Neuronal stem cell (in vitro differentiated cells): ENCODE measurements at places on chromosomes 7 and 10.

DNA sequence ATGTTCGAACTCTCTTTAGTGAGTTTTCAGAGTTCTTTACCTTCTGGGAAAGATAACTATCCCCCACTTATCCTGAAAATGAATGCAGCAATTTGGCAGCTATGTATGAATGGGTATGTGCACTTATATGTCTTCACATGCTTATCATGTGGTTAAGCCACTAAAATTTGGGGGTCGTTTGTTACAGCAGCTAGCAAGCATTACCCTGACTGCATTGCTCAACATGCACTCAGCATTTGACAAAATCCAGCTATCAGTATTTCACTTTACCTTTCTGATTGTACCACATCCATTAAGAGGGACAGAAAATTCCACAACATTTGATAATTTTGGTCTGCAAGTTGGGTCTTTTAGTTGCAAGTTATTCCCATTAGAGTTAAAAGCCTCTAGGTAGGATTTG is 9.7 kb downstream of the CUZD1 start:
- no peak for DNase-seq

GRCh38 chr7:93964813-93965212 is 39.3 kb downstream of the BET1 start:
- no peak for DNase-seq

DNA sequence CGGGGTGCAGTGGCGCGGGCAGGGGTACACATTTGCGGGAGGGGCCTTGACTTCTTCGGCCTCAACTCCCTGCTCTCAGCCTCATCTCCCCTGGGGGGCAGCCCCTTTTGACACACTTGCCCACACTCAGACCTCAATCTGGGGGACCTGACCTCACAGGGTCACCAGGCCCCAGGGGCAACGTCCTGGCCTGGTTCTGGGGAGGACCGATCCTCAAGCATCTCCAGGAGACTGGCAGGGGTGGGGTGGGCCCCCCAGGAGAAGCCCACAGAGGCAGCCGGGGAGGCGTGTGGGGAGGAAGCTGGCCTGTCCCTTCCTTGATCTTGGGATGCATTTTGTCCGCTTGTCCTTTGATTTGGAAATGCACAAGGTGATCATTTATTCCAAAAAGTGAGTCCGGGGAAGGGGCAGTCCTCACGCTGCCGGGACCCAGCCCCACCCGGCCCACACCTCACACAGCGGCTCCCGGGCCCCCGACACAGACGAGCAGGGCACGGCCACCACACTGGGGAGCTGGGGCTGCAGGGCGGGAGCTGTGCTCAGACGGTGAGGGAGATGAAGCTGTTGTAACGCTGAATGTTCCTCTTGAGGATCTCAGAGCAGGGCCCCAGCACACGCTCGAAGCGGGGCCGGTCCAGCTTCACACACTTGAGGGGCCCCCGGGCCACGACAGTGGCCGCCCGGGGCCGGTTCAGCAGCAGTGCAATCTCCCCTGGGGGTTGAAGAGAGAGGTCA is 30.4 kb upstream of the PDGFA start:
- DNase-seq = no peak

GRCh38 chr7:153567426-153567825 is 484.8 kb upstream of the DPP6 start:
- no peak for DNase-seq

DNA sequence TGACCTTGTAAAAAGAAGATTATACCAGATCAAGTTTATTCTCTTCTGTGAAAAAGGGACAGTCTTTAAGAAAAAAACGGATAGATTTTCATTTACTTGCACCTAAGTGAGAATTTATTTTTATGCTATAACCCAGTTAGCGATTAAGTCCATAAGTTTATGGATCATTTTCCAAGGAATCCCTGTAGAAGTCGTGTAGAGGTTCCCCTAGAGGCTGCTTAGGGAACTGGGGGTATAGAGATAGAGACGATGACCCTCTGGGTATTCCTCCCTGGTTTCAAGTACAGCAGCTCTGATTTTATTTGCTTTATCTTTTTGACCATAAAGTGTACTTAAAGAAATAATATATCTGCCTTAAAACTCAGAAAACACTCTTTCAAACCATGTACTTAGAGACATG is 648.4 kb upstream of the LRRTM3 start:
- no peak for DNase-seq

- no peak for DNase-seq
These were observed 140.5 kb downstream of the PKD1L1 start for GRCh38 chr7:47807756-47808155.

DNA sequence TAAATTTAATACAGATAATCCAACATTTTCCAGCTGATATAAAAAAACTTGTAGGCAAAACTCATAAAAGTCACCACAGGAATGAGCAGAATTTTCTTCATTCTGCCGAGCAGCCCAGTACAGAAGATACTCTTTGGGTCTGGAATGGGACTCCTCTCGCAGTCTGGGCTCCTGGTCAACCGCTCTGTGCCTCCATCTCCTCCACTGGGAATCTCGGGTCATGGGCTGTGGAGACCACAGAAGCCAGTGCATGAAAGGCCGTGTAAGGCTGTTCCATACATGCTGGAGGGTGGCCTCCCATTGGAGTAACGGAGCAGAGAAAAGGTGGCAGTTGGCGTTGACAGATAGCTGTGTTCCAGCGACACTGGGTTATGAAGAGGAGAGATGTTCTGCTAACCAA is 616.4 kb upstream of the MGMT start:
- no peak for DNase-seq

GRCh38 chr7:66725843-66726242 is 14.7 kb upstream of the RABGEF1 start:
- DNase-seq = no peak

DNA sequence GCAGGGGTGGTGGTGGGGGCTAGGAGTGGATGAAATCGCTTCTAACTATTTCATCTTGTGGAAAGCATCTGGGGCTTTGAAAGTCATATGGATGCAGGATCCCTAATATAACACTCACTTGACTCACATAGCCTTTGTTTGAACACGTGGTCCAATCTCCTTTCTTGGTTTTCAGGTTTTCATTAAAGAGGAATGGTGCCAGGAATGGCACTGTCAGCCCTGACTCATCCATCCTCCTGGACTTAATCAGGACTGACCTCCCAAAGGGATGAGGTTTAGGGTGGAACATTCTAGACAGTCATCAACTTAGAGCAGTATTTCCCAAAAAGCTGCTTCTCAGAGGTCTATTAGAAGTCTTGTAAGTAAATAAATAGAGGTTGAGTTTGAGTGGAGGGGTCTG is 162.0 kb upstream of the PLXNA4 start:
- no peak for DNase-seq

GRCh38 chr7:70615066-70615606 is 516.8 kb upstream of the GALNT17 start:
- no peak for DNase-seq

GRCh38 chr7:149635561-149636329 is 137.6 kb downstream of the ZNF467 start:
- DNase-seq = no peak

DNA sequence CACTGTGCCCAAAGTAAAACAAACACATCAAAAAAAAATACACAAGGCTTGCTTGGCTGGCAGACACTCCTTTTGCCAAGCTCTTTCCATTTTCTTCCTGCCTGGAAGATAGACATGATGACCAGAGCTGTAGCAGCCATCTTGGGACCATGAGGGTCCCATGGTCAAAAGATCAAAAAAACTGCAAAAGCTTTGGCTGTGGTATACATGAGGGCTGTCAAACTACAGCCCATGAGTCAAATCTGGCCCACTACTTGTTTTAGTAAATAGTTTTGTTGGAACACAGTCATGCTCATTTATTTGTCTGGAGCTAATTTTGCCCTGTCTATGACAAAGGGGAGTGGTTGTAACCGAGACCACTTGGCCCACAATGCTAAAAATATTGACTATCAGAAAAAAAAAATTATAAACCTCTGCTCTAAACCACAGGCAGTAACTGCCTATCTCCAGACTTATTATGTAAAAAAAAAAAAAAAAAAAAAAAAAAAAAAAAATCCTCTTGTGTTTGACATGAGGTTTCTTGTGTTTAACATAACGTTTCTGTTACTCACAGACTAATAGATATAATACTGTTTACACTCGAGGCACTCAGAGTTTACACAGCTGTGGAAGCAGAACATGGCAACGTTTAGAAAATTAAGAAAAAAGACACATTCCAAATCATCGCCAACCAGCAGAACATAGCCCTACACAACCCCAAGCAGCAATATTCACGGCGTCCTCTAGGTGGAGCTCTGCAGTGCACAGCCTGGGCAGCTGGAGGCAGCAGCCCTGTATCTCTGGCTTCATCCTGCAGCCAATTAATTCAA is 36.9 kb downstream of the ASB13 start:
- peak; percentile 75 for DNase-seq

DNA sequence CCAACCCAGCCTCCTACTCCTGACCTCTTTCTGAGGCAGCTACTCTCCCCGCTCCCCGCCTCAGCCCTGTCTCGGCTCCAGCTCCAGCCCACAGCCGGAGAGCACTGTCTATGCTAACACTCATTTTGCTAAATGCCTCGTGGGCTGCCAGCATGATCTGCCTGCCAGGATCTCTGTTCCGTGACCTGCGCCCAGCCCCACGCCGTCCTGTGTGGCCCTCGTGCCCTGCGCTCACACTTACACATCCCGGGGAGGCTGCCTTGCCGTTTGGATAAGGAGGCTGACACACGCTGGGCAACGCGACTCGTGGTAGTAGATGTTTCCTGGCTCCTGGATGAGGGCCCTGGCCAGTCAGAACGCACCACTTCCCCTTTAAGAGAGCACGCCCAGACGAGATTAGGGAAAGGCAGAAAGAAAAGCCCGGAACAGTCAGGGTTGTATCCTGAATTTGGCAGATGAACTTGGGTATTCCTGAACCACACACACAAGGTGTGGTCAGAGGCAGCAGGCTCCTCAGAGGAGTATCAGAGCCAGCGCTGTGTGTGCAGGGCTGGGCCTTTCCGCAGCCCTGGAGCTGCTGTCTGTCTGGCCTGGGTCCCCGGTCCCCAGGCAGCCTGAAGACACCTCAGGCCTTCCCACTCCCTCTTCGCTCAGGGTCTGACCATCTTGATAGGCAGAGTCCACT is 97.7 kb upstream of the EFCAB10 start:
- no peak for DNase-seq

- no peak for DNase-seq
These were observed 88.8 kb downstream of the TFEC start for GRCh38 chr7:115941703-115942268.

DNA sequence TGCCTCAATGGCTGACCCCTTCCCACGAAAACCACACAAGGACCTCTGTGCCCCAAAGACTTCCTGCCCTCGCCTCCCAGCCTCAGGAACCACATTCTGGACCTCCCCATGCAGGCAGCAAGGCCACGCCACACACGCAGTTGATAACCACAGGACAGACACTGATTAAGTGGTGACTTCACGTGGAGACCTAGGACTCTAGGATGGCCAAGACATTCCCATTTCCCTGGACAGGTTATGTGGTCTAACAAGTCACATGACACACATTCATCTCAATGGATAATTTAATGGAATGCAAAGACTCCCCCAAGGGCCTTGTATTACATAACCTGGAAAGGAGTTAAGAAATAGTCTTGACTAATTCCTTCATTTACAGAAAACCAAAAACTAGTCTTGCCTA is 110.2 kb downstream of the LARP4B start:
- no peak for DNase-seq

DNA sequence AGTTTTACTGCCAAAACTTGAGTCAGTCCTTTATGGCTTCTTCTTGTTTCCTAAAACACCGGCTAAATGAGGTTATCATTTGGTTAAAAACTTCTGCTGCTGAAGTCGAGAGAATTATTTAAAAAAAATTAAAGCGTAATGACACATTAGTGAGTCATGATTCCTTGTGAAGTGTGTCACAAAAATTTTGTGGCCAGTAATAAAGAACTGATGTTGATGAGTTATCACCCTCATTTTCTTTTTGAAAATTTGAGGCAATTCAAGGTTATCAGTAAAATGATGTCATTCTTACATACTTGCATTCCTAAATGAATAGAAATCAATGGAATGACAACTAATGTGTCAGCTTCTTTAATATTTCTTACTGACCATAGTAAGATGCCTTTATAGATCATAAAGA is 427.4 kb downstream of the SORCS3 start:
- no peak for DNase-seq

DNA sequence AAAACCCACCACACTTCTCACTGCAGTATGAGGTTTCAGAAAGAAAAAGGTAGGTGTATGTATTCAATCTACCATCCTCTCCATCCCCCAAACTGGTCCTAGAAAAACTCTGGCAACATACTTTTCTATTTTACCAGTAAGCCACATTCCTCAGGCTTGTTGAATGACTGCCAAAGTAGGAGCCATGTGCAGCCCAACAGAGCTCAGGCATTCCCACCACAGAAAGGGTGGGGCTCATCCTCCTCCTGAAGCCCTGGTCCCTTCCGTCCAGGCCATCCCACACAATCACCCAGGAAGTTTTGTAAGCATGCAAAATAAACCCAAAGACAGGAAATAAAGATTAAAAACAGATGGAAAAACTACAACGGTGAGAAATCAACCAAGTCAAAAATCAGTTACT is 57.2 kb downstream of the MAD1L1 start:
- DNase-seq = no peak

DNA sequence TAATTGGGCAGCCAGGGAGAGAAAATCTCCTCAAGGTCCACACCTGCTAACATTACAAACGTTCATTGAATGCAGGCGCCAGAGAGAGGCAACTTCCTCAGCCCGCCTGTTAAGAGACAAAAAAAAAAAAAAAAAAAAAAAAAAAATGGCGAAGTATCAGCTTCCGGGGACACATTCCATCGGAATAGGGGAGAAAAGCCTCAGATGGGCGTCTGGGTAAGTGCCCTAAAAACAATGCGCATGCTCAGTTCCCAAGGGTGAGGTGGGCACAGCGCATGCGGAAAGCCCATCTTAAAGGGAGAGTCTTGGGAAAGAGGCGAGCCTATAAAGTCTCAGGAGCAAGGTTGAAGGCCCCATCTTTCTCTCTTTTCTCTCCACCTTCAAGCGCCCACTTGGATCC is 1139.7 kb upstream of the CELF2 start:
- no peak for DNase-seq

DNA sequence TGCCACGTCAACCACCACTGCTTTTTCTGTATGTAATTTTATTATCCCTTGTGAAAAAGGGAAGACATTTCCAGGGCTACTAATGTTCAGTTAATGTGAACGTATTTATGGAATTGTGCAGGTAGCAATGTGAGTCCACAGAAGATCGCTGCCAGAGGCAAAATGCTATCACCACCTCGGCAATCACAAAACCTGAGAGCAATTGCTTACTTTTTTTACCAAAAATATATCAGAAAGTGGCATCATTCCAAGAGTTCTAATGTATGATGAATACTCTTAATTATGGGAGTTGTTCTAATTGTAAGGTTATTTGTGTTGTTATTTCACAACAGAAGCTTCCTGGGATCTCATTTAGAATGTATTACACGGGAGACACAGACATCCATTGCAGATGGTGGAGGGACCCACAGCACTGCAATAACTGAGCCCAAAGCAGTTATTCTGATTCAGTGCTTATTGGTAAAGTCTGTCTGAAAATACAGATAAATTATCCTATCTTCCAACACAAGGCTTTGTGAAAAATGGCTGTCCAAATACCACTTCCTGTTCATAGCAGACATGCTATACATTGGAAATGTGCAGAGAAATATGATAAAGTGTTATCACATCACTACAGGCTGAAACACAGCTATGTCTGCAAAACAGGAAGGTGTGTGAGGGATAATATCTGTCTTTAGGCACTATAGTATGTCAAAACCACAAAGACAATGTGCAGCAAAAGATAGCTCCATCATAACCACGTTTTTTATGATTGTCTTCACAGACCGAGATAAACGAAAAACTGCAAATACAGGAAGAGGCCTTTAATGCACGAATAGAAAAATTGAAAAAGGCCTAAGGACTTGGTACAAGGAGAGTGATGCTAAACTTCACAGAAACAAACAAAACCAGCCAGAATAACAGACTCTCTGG is 102.7 kb downstream of the CABCOCO1 start:
- DNase-seq = no peak

GRCh38 chr7:147937428-147937827 is 653.1 kb upstream of the C7orf33 start:
- DNase-seq = no peak
